ENCODE measurements at places on chromosomes 3 and 15.
A peak's percentile ranks its signal among the peaks of the same experiment; 100 is the strongest.

DNA sequence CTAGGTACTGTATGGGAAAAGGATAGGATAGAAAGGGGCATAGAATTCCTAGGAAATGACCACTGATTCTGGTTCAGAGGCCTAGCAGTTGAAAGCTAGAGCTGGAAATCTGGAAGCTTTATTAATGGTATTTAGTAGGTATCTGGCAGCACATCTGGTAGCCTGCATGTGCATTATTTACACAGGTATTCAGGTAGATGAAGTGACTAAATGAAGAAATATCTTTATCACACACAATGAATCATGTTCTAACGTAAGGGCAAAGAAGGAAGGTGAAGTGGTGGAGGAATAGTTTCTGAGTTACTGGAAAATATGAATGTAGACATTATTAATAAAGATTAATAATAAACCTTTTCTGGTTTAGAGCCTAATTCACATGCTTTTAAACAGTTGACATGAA lies 119.9 kb downstream of the MBNL1 start:
- DNase-seq = no peak

DNA sequence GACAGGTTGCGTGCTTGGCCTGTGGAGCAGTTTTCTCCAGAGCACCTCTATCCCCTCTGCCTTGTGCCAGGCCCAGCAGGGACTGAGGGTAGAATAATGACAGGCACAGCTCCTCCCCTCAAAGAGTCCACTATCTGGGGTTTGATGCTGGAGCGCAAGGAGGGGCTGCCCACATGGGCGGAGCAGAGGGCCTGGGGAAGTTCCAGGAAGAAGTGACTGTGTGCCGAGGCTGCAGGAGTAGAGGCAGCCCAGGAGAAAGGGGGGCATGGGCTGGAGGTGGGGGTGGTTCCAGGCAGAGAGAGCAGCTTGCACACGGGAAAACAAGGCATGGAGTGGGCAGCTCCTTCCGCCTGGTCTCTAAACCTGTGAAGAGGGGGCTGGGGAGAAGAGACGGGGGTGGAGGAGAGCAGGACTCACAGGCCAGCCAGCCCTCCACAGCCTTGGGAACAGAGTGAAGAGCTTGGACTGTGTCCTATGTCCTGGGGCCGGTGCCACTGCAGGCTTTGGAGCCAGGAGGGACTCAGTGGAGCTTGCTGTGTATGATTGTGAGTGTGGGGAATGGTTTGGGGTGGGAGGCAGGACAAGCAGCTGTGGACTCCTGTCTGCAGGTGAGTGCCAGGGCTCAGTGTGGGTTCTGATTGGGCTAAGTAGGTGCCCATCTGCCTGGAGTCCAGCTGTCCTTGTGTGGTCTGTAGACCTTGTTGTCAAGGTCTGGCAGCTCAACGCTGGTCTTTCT lies 48.1 kb downstream of the APBA2 start:
- DNase-seq = peak; percentile 22

- no peak for DNase-seq
Observed at GRCh38 chr3:18223974-18224373, 201.2 kb downstream of the SATB1 start.

GRCh38 chr15:33027306-33028035 lies 167.0 kb downstream of the FMN1 start:
- DNase-seq = no peak

DNA sequence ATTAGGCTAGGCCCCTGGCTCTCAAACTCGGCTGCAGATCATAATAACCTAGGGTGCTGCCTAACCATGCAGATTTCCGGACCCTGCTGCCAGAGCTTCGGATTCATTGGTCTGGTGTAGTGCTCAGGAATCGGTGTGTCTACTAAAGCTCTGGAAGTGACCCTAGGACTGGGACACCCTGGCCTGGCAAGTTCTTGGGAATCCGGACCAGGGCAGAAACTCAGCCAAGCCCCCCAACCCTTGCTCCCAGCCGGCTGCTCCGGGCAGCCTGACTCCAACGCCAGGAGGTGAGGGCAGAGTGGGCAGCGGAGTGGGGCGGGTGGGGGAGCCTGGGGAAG lies 23.0 kb downstream of the IGDCC3 start:
- no peak for DNase-seq

GRCh38 chr3:197226179-197226578 lies 72.2 kb downstream of the DLG1 start:
- DNase-seq = no peak

- DNase-seq = no peak
Observed at GRCh38 chr15:41443275-41443674, 26.4 kb downstream of the RTF1 start.

GRCh38 chr15:32878869-32879805 lies 161.3 kb downstream of the GREM1 start:
- no peak for DNase-seq

GRCh38 chr3:4475804-4476203 lies 8.7 kb upstream of the SUMF1 start:
- no peak for DNase-seq

DNA sequence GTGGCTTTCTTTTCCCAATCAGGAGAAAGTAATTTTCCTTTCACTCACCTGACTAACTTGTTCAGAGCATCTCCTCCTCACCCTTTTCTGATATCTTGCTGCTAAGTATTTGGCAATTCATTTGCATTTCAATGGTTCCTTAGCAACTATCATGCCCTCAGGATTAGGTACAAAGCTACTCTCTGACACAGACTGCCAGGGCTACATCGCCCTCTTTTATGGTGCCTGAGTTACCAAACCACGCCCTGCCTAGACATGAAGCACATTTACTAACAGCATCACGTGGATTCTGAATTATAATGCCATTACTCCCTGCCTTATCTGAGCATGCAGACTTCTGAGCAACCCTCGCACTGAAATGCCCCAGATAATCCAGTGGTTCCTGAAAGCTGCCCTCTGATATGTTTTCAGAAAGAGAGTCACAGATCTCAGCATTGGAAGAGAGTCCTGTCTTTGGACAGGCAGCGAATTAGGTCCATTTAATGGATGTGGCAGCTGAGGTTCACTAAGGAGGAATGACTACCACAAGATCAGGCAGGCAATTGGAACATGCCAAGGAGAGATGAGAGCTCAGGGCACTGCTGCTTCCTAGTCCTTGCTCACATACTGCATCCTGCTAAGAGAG lies 14.5 kb downstream of the EPHB1 start:
- no peak for DNase-seq

- DNase-seq = peak; percentile 37
Observed at GRCh38 chr15:39165020-39165706, 415.7 kb upstream of the THBS1 start.
